ENCODE measurements at places on chromosomes 4 and X.

DNA sequence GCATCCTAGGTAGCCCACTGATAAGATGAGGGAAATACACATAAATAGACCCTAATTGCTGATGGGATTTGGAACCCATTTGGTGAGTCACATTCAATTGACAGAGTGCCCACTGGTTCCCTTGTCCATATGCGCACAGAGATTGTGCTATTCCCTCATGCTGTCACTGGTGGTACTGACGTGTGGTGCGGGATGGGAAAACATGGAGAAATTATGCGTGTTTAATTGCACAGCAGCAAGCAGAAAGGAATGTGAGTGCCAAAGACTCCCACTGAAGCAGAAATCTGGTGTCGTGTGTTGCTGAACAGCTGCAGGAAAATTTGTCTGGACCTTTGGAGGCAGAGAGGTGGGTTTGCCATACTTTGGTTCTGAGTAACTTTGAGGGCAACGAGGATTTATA is 92.2 kb downstream of the NHSL2 start:
- DNase-seq: no peak

- DNase-seq: no peak
Measured at GRCh38 chr4:47061435-47061834, 30.1 kb downstream of the GABRB1 start.

- DNase-seq: peak; percentile 11
Measured at GRCh38 chr4:111937368-111937767, 207.9 kb upstream of the FAM241A start.

GRCh38 chr4:141240671-141241070 is 20.0 kb downstream of the ZNF330 start:
- DNase-seq: no peak

GRCh38 chrX:127390316-127390715 is 570.8 kb downstream of the PRR32 start:
- DNase-seq: no peak

- DNase-seq: no peak
Measured at GRCh38 chr4:74197080-74197479, 39.2 kb downstream of the MTHFD2L start.

GRCh38 chrX:78693536-78693935 is 34.4 kb upstream of the RTL3 start:
- no peak for DNase-seq

GRCh38 chr4:114728426-114728825 is 129.8 kb downstream of the UGT8 start:
- no peak for DNase-seq

- no peak for DNase-seq
Measured at GRCh38 chr4:142383800-142384470, 462.2 kb downstream of the INPP4B start.

- peak; percentile 66 for DNase-seq
Measured at GRCh38 chr4:159487284-159487747, 384.4 kb downstream of the RAPGEF2 start.

GRCh38 chr4:38086151-38086848 is 126.1 kb downstream of the PTTG2 start:
- DNase-seq: no peak

DNA sequence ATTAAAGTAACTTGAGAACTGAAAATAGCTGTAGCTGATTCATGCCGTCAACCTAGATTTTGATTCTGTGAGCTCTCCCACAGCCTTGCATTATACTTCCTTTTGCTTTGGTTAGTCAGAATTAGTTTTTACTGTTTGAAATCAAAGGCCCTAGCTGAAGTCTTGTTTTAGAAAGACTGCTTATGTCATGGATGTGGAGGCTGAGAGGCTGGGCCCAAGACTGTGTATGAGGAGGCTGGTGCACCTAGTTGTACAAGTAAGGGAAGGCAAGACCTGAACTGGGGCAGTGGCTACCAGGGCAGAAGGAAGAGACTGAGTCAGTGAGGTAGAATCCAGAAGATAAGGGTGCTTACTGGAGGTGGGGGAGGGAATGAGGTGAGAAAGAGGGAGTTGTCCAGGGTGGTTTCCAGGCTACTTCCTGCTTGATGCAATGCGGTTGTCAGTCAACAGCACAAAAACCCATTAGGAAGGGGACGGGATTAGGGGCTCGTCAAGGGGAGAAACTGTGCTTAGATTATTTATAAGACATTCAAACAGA is 76.2 kb upstream of the PAGE3 start:
- no peak for DNase-seq

GRCh38 chr4:85808864-85809263 is 333.9 kb downstream of the ARHGAP24 start:
- no peak for DNase-seq

- DNase-seq: no peak
Measured at GRCh38 chr4:144723471-144723870, 77.5 kb downstream of the HHIP start.

GRCh38 chr4:151532001-151532708 is 123.2 kb downstream of the FHIP1A start:
- DNase-seq: no peak

GRCh38 chrX:67353651-67354370 is 190.0 kb upstream of the AR start:
- DNase-seq: no peak

DNA sequence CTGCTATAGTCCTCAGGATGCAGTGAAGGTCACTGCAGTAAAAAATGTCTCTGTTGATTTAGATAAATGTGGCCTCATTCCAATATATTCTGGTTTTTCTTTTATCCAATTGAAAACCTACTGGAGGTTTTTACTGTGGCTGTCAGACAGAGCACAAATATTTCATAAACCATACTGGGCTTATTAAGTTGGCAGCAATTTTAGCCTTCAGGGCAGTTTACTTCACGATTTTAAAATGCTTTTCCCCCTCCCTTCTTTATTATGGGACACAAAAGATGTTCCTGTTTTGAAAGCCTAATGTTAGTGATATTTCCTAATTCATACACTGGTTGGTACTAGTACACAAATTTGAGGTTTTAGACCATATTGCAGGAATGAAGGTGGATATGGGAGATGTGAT is 939.4 kb downstream of the C4orf33 start:
- no peak for DNase-seq

DNA sequence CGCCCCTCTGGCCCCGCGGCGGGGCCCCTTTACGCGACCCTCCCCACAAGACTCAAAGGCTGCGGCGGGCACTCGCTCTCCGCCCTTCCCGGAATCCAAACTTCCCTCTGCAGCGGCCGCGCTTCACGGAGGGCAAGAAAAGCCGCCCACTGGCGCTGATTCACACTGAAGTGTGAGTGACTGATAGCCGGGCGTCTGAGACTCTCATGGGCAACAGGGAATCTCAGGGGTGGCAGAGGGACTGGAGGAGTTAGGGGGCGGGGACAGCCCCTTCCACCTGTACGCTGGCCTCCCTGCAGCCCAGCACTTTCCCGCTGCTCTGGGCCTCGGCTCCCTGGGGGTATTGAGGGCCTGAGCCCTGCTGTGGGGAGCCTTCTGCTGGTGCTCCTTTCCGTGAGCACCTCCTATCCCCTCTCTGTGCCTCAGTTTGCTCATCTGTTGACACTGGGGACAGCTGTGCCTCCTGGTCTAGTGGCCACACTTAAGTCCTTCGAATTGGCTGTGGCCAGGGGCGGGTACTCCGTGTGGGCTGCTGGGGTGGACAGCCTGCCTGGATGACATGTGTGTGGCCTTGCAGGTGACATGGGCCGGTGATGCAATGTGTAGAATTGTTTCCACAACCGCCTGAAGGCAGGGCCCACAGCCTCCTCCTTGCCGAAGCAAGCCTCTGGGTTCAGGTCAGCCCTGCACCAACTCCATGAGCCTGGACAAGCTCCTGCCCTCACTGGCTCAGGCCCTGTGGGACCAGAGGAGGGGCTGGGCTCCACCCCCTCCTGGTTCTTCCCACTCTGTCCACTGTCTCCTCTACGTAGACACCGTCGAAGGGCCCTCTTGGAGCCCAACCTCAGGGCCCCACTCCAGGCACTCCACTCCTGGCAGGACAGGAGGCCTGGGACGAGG is 951 bp downstream of the SH3BP2 start:
- no peak for DNase-seq

- DNase-seq: peak; percentile 67
Measured at GRCh38 chrX:154799556-154800348, 5.5 kb downstream of the MPP1 start.

DNA sequence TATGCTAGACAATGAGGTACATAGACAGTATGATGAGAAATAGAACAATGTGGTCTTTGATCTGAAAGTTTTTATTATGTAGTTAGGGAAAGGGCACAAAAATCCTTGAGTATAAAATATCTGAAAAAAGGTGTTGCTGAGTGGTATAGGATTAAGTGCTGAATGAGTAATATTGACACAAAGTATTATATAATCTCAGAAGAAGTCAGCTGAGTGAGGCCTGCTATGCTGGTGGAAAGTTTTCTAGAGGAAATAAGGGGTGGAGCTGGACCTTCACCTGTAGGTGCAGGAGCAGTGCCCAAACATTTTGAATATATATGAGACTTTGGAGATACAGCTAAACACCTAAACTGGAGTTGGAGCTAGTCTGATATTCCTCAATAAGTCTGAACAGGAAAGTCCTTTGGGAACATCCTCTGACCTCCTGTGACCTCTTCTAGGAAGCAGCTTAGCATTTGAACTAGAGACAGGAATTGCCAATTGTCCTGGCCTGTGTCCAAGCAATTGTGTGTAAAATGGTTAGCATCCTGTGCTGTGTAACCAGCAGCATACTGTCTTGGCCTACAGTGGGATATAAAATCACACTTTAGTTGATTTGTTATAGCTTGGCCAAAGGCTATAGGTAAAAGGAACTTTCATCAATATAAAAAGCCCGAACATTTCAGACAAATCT is 285.3 kb downstream of the ANKRD50 start:
- no peak for DNase-seq

Measured in Jurkat, Clone E6-1 (cell line).